ENCODE measurements at places on chromosomes 6 and 20.

GRCh38 chr6:142947714-142948480, 2.9 kb upstream of the HIVEP2 start:
- DNase-seq, result no peak

DNA sequence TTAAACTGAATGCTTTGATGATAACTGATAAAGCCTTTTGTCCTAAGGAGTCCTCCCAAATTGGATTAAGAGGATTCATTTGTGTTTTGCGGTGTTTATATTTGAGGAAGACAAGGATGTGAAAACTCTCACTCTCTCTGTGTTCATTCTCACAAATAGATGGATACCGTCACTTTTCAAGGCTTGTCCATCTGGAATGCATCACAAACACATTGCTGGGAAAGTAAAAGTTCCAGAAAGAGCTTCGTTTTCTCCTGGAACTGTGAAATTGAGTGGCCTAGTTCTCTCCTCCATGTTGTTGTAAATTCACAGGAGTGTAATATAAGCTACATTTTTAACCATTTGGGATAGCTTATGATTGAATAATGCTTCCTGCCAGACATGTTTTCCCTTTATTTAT, 581.6 kb upstream of the FLRT3 start:
- DNase-seq, result no peak

DNA sequence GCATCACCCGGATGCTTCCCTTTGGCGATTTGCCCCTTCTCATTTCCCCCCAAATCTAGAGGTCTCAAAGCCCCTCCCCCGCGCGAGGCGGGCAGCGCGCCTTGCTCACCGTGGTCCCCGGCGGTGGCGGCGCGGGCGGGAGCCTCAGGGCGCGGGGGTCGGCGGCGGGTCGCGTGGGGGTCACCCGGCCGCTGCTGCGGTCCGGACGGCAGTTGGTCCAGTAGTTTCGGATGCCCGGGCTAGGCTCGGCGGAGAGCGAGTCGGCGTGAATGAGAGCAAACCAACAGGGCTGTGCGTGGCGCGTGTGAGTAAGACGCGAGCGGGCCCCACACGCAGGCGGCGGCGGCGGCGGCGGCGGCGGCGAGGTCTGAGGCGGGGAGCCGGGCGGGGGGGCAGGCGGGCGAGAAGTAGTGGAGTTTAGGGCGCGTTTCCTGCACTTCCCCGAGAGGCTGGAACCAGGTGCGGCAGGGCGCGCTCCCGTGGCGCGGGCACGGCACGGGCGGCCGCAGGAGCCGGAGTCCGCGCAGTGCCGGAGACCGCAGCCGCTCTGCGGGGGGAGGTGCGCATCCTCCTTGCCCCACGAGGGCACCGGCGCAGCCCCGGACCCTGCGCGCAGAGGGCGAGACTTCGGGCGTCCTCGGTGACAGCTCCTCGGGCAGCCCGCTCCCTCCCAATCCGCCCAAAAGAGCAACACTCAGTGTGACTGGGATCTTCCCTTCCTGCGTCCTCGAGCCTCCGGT, 567 bp downstream of the HS3ST5 start:
- DNase-seq, result no peak

- DNase-seq, result no peak
Measured at GRCh38 chr20:51187261-51187660, 164.4 kb upstream of the KCNG1 start.

DNA sequence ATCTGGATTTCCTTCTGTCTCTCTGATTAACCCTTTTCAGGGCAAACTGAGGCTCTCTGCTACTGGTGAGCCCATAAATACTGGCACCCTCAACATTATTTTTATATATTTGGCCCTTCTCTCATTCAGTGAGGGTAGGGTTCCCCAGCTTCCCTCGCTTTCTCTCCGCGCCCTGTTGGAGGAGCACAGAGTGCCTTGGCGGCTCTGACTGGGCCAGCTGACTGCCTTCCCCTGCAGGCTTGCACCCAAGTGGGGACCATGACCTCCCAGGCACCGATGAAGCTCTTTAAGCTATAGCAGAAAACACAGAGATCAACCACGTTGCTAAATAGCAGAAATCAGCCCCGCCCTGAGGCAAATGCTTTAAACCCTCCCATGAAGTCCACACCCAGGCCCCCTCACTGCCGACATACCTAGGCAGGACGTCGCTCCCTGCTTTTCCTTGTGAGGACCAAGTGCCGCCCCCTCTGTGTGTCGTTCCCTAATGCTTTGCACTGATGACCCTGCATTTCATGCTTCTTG, 105.0 kb downstream of the HUS1B start:
- no peak for DNase-seq

DNA sequence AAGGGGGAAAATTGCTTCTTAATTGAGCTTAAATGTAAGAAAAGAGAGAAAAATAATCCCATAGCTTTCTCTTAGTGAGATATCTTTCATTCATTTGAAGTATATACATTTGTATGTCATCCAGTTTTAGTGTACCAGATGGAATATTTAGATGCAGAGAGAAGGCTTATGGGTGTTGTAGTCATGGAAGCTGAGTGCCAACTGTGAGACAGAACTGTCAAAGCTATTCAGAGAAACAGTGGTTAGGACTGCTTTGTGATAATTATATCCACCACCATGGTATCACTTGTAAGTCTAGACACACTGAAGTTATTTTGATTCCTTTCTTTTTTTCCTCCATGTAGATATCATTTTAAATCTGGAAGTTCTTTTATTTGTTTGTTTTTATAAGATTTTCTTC, 524.3 kb upstream of the EPHA7 start:
- no peak for DNase-seq

GRCh38 chr6:44298055-44298803, 14.9 kb downstream of the AARS2 start:
- DNase-seq, result no peak

GRCh38 chr6:18122128-18123093, at the start of gene NHLRC1:
TSS of gene NHLRC1 (minus strand) at chr6:18122677. CDS start at chr6:18122606, 71 bp downstream.
- DNase-seq, result peak; percentile 95

Data from T47D (cell line).